ENCODE measurements at places on chromosomes 5 and 9.

GRCh38 chr5:143316844-143317631 lies 86.4 kb downstream of the NR3C1 start:
- DNase-seq = no peak

DNA sequence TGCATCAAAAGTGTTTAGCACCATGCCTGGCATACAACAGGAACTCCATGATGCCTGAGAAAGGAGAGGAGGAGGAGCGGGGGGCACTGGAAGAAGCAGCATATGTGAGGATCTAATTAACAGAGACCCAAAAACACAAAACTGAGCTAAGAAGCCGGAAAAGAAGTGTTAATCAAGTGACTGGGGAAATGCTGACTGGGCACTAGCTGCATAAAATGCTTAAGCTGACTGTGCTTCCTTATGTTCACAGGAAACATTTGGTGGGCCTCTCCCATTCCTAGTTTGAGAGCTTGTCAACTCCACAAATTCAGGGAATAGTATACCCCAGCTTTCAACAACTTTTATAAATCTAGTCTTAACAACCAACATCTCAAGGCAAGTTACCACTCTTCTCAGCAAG lies 26.6 kb downstream of the DEPDC1B start:
- DNase-seq = no peak

- no peak for DNase-seq
These were observed 59.6 kb downstream of the ARHGAP26 start for GRCh38 chr5:142829801-142830220.

- DNase-seq = no peak
These were observed 8.3 kb upstream of the SCGB3A1 start for GRCh38 chr5:180599590-180599914.

DNA sequence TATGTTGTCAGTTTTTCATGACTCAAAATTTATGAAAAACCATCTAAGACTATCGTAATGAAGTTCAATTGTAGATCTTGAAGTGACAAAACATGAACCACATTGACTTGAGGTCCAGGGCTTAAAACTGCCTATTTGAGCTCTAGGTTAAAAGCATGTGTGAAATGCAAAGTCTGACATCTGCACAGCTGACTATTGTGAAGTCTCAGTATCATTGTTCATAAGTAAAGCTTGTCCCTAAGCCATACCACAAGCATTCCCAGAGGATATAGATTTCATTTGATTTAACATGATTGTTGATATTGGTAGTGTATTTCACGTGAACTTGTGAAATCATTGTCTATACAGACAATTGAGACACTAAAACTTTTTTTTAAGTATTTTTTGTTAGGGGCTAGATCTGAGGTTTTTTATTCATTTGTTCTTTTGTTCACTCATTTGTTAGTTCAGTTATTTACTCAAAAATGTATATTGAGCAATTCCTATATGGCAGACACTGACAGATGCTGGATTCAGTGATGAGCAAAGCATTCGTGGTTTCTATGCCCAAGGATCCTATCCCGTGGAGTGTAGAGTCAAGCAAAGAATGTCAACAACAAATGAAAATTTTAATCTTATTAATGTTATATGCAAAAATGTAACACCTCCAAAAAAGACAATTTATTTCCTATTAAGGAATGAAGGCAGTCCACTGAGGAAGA lies 485.2 kb downstream of the RAB3C start:
- DNase-seq = no peak

DNA sequence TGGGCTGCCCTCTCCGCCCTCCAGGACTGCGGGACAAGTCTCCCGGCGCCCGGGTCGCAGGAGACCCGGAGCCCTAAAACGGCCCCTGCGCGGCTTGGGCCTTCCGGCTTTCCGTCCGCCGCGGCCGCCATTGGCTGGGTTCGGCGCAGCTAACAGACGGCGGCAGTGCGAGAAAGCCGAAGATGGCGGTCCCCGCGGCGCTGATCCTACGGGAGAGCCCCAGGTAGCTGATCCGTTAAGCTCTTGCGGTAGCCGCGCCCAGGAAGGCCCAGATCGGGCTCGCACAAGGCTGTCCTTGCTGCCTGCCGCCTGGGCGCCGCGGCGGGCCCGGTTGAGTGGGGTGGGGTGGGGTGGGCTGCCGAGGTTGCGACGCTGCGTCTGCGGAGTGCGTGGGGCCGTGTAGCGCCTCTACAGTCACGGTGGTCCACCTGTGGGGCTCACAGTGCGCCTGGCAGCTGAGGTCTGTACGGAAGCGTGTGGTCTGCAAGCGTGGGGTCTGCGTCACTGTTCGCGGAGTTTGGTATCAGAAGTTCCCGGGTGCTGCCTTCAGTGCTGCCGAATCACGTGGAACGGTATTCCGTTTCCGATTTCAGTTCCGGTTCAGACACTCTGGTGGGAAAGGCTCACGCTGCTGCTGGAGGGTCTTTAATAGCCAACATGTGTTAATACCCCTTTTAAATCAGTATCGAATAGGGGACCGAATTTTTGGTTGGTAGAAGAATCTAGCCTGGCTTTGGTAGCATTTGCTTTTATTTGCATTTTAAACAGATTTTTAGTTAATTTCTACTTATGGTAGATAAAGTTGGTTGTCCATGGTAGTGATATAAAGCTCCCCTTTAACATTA lies at the start of gene COMMD10:
COMMD10 (plus strand) TSS at position 155 of the 845 bp plus-strand sequence.
- DNase-seq = peak; percentile 84

DNA sequence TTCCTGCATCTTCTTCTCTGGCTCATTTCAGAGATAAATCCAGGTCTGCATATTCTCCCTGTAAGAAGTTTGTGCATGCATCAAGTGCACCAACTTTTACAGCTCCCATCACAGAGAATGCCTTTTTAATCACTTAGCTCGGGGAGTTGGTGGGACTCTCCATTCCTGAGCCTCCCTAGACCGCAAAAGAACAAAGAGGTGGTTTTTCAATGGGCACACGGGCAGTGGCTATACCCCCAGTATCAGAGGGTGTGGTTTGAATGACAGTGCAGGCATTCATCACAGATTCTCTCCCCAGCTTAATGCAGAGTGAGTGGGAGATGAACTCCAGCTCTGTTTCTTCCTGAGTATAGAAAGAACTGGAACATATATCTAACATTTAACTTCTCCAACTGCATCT lies 264.7 kb upstream of the NR4A3 start:
- DNase-seq = no peak

GRCh38 chr5:179906795-179907555 lies 722 bp downstream of the TBC1D9B start:
- peak; percentile 43 for DNase-seq

GRCh38 chr5:153523211-153523610 lies 32.7 kb downstream of the GRIA1 start:
- DNase-seq = no peak

DNA sequence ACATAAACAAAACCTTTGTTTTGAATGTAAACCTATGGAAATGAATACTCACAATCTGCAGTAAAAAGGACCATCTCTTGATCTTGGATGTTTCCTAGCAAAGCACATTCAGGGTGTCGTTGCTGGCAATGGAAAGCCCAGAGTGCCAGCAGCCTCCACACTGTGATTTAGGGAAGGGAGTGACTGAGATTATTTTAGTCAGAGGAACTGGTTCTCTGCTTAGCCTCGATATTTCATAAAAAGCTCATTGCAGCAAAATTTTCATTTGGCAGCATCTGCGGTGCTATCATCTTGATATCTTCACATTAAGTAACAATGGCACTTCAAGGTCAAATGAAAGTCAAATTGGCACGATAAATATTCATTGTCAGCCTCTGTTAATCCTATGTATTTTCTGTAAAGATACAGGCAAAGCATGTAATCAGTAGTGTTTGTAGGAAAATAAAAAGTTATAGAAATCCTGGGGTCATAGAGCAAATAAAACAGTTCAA lies 116.0 kb downstream of the MACIR start:
- DNase-seq = no peak

DNA sequence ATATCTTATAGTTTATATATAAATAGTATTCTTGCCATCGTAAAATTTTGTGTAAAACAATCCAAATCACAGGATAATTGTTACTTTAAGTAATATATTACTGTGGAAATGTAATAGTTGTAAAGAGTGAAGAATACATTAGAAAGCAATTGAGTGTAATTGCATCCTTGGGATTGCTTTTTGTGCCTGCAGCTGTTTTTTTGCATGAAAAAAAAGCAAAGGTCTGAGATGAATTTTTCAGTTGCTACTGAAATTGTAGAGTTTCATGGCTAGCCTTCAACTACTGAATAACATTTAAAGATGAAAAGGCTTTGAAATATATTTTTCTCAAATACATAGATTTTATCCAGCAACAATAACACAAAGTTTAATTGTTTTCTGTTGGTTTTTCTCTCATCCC lies 232.0 kb upstream of the FAM174A start:
- DNase-seq = no peak

DNA sequence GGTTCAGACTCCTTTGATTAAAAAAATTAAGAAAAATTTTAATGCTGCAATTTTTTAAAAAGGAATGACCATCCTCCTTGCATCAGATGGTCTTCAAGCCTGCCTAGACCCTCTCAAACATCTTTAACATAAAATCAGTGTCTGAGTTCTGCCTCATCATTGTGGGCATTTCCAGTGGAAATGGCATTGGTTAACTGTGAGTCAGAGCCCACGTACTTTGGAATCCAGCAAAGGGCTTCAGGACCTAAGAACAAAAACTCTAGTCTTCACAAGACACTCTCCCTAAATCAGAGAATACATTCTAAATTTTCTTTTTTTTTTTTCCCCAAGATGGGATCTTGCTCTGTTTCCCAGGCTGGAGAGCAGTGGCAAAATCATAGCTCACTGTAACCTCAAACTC lies 9.4 kb upstream of the C5orf15 start:
- no peak for DNase-seq
